ENCODE measurements at places on chromosomes 1 and 21. TPM values are rescaled to one million over a fixed set of nuclear protein-coding genes. Genes with fewer than 3 reads are reported as not detected.

GRCh38 chr1:108559215-108560186 lies at the start of gene EEIG2:
EEIG2 (plus strand) TSS chr1:108560100; CDS start chr1:108560429, 329 bp downstream.
- no peaks in the 10 kb centered on the region for H3K36me3 ChIP-seq
- peak within 1 kb of the TSS; percentile 98 for H3K4me3 ChIP-seq
- H3K27ac ChIP-seq = peak within 1 kb of the TSS; percentile 45
- peak; percentile 87 for DNase-seq
- H3K27me3 ChIP-seq = no peaks in the 10 kb centered on the region

DNA sequence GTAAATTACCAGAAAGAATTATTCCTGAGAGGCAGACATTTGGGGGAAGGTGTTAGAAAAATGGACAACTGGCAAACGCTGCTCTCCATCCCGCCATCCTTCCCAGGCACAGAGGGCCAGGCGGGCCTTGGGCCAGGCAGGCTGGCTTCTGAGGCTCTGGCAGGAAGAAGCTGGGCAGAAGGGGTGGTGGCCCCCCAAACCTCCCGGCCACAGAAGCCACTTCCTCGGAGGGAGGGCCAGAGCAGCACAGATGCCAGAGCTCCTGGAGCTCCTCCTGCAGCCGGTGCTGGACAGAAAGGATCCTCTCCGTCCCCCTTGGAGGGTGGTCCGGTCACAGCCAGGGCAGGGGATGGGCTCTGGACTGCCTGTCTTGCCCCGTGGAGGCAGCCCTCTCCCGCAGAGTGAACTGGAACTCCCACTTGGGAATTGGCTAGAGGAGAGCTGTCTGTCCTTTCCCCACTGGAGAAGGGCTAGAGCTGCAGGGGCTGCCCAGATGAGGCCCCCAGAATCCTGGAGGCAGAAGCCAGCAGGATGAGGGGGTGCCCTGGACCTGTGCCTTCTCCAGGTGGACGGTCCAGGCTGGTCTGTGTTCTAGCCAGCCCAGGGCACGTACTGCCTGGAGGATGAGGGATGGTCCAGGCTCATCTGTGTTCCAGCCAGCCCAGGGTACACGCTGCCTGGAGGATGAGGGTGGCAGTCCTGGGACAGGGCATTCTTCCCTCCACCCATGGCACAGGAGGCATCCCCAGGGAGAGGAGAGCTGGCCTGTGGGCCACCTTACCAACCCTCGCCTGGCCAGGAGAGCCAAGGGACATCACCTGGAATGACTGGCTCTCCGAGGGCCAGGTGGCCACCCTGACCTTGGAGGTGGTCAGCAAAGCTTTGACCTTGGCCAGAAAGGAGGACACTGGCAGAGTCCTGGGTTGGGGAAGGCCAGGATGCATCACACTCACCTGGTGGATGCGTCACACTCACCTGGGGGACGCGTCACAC lies 47.4 kb upstream of the ACTRT2 start:
- no peaks in the 10 kb centered on the region for H3K4me1 ChIP-seq
- no peaks in the 10 kb centered on the region for H3K27me3 ChIP-seq
- no peak for DNase-seq
- H3K4me3 ChIP-seq = no peak overlapping the region
- H3K36me3 ChIP-seq = no peaks in the 10 kb centered on the region

- no peak overlapping the region for H3K4me3 ChIP-seq
- H3K4me1 ChIP-seq = peaks cover 20% of the 10 kb centered on the region
- no peak for DNase-seq
- H3K27me3 ChIP-seq = no peaks in the 10 kb centered on the region
Observed at GRCh38 chr1:75531570-75531969, 79.3 kb downstream of the SLC44A5 start.

The PDC gene
- total RNA-seq = not detected

DNA sequence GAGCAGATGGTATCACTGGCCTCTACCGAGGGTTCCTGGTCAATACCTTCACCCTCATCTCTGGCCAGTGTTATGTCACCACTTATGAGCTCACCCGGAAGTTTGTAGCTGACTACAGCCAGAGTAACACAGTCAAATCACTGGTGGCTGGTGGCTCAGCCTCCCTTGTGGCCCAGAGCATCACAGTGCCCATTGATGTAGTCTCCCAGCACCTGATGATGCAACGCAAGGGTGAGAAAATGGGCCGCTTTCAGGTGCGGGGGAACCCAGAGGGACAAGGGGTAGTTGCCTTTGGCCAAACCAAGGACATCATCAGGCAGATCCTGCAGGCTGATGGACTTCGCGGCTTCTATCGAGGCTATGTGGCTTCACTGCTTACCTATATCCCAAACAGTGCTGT lies 6.1 kb downstream of the SLC25A44 start:
- H3K4me1 ChIP-seq = peaks cover 5% of the 10 kb centered on the region
- H3K36me3 ChIP-seq = peaks cover 5% of the 10 kb centered on the region
- no peaks in the 10 kb centered on the region for H3K27me3 ChIP-seq
- no peak overlapping the region for H3K4me3 ChIP-seq
- H3K27ac ChIP-seq = no peak overlapping the region

Data from neural crest cell (in vitro differentiated cells).